NCI-H1092 (cell line): ENCODE measurements at places on chromosomes 12 and 14.

- peak; percentile 7 for DNase-seq
These were observed 400.9 kb upstream of the PDE3A start for GRCh38 chr12:19967431-19967830.

DNA sequence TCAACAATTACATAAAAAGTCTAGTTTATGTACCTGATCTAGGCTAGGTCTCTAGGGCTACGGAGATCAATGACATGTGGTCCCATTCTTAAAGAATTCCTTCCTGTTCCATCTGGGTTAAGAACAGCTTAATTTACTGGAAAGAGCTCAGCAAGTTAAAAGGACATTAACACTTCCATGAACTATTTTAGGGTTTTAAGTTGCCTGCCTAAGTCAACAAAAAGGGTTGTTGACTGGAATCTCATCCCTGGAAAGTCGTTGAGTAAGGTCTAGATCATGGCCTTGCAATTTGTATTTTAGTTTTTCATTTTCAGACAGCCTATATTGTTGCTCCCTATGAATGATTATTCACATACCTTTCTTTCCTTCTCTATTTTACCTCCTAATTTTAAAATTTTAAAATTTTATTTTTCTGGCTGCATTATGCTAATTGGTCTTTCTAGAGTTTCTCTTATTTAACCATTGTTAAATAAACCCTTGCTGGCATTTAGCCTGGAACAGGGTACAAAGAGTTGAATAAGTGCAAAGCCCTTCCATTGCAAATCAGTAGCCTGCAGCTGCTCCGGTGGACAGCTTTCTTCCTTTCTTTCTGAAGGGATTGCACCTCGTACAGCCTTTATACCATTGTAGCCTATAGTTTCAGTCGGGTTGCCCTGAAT, 66.3 kb downstream of the VRK1 start:
- peak; percentile 40 for DNase-seq

DNA sequence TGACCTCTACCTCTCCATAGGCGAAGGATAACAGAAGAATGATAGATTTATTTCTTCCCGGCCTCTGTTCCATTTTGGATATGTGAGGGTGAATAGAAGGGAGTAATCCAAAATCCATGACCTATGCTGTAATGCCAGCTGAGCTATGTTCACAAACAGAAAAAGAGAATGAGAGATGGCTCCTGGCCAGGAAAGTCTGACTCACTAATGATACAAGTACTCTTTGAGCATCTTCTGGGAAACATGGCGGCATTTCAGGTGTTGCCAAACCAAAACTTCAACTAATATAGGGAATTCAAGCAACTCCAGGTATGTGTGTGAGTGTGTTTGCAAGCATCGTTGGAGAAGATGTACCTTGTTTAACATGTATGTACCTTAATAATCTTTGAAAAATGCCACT, 55.1 kb downstream of the MED13L start:
- peak; percentile 1 for DNase-seq

GRCh38 chr12:96497855-96498254, 8.5 kb downstream of the CFAP54 start:
- DNase-seq, result no peak

DNA sequence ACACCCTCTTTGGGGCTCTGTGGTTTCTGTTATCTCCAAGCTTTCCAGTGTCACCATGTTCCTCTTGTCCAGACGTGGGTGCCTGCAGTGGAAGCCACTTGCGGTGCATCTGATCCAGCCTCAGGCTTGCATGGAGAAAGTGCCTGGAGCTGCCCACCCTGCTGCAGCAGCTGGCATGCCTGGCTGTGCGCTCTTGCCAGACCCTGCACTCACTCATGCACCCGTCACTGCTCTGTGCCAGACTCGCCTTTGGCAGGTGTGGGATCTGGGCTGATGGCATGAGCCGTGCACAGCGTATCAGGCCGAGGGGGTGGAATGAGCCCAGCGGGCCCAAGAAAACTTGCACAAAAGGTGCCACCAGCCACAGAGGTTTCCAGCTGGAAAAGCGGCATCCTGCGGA, 105.1 kb downstream of the MNAT1 start:
- no peak for DNase-seq

GRCh38 chr12:31890295-31891285, 68.6 kb upstream of the RESF1 start:
- DNase-seq, result no peak

GRCh38 chr12:116320791-116321217, 43.3 kb upstream of the MED13L start:
- DNase-seq, result no peak

- DNase-seq, result no peak
These were observed 27.3 kb downstream of the ZC3H14 start for GRCh38 chr14:88590173-88590572.

- DNase-seq, result no peak
These were observed 118.1 kb upstream of the OR4E1 start for GRCh38 chr14:21791749-21792148.

DNA sequence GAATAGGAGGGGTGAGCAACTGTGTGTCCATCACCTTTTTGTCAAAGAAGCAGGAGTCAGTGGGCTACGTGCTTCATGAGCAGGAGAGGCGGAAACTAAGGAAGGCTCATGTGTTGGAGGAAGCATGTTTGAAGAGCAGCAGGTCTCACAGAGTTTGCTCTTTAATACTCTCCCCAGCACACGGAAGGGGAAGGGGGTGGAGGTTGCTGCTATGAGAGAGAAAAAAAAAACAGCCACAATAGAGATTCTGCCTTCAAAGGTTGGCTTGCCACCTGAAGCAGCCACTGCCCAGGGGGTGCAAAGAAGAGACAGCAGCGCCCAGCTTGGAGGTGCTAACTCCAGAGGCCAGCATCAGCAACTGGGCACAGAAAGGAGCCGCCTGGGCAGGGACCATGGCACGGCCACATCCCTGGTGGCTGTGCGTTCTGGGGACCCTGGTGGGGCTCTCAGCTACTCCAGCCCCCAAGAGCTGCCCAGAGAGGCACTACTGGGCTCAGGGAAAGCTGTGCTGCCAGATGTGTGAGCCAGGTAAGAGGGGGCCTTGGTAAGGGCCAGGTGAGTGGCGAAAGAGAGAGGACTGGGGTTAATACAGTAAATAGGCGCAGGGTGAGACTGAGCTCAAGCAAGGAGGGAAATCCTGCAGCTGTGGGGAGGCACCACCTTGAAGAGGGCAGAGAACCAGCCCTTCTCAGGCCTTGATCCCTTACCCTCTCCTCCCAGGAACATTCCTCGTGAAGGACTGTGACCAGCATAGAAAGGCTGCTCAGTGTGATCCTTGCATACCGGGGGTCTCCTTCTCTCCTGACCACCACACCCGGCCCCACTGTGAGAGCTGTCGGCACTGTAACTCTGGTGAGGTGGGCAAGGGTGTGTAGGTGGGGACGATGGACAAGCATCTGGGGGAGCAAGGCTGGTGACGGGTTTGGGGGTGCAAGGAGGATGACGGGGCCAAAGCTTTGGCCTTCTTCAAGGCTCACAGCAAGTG, at the start of gene CD27:
Gene CD27 (plus strand): TSS at position 252 of the 985 bp plus-strand sequence. CDS start 141 bp downstream, at position 393.
- no peak for DNase-seq

- DNase-seq, result no peak
These were observed 12.7 kb upstream of the SLC2A3 start for GRCh38 chr12:7948589-7949260.

DNA sequence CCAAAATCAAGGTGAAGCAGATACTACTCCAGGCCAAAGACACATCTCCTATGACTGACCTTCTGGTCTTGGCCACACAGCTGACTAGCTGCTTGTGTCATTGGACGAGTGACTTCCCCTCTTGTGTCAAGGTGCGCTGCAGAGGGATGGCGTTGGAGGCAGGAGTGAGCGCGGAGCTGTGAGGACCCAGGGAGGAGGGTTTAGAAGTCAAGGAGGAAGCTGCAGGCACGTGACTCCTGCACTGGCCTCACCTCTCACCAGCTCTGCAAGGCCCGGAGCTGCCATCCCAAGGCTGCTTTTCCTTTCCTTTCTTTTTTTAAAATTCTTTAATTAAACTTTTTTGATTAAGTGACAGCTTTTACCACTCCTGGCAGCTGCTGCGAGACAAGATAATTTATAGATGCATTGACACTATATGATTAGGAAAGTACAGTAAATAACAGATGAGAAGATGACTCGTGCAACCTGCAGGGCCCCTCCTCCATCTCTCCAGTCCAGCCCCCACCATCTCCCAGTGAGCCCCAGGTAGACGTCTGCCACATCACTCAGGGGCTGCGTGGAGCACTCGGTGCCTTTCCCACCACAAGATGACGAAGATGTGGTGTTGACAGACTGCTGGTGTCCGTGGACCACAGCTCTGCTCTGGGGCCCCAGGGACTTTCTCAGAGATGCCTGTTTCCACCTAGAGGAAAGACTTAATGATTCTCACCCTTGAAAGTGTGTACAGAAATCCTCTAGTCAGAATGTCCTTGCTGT, 350.6 kb downstream of the CACNA1C start:
- DNase-seq, result no peak

GRCh38 chr12:72790273-72790672, 518.1 kb downstream of the TRHDE start:
- no peak for DNase-seq

DNA sequence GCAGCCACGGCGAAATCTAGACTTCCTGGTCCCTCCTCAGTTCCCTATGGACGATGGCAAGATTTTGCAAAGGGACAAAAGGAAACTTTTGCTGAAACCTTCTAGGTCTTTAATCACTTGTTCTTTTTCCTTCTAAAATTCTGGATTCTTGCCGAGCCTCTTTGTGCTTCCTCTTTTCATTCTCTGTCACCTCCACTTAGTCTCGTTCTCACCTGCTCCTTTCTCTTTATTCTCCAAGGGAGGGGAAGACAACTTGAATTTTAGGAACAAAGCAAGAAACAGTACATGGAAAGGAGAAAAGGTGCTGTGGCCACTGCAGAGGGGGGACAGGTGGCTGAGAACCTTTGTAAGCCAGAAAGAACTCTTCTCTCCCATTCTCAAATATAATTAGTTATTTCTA, 194.8 kb downstream of the CACNA1C start:
- DNase-seq, result no peak

GRCh38 chr12:102436867-102437266, 43.5 kb downstream of the IGF1 start:
- no peak for DNase-seq

GRCh38 chr14:60488175-60488574, 2.3 kb upstream of the C14orf39 start:
- DNase-seq, result no peak

GRCh38 chr12:96986883-96987523, 79.9 kb downstream of the NEDD1 start:
- DNase-seq, result peak; percentile 52

DNA sequence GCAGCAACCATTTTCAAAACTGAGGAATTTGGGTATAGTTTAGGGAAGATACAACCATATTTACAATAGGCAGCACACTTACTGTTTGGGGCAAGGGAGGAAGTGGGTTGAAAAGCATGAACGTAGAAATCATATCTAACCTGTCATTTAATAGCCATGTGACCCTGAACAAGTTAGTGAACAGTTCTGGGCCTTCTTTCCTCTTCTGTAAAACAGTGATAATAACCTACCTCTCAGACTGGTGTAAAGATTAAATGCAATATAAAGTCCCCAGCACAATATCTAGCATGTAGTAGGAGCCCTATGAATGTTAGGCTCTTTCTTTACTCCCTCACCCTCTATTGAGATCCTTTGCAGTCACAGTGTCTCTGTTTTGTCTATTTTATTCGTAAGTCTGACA, 33.5 kb downstream of the A2ML1 start:
- no peak for DNase-seq

- DNase-seq, result no peak
These were observed 235.2 kb downstream of the BCL11B start for GRCh38 chr14:99036611-99037293.

GRCh38 chr12:52439845-52440244, 5.7 kb upstream of the KRT75 start:
- DNase-seq, result no peak

DNA sequence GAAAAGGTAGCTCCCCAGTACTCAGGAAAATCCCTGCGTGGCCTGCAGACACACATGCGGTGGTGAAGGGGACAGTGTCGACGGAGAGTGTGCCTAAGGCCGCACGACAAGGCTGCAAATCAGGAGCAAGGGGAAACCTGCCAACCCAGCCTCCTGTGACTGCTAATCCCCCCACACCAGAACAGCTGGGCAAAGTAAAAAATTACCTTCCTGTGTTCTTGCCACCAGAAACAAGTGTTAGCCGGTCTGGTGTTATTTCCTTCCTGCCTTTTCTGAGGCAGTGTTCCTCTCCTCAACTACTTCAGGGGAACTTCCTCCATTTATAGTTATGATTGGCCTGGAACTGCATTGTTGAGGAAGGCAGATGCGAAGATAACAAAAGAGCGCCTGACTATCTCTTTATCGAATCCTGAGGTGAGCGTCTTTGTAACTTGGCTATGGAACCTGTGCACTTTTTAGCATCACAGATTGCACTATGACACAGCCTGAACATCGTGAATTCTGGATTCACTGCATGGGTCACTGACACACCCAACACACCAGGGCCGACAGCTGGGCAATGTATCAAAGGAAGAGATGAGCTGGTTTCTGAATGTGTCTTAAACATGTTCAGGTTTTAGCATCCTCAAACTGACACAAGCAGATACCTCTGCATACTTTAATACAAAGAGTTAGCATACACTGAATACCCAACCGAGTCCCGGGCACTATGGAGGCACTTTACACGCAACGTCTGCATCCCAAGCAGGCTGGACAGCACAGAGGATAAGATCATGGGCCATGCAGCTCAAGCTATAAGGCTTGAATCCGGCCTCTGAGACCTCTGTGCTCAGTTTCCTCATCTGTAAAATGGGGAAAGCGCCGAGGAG, 28.9 kb downstream of the SLC15A4 start:
- DNase-seq, result no peak

- DNase-seq, result no peak
These were observed 19.7 kb downstream of the SLC41A2 start for GRCh38 chr12:104938371-104938770.

- no peak for DNase-seq
These were observed 42.1 kb upstream of the CFAP54 start for GRCh38 chr12:96447256-96447655.

GRCh38 chr14:103548463-103549351, 13.8 kb downstream of the BAG5 start:
- no peak for DNase-seq

DNA sequence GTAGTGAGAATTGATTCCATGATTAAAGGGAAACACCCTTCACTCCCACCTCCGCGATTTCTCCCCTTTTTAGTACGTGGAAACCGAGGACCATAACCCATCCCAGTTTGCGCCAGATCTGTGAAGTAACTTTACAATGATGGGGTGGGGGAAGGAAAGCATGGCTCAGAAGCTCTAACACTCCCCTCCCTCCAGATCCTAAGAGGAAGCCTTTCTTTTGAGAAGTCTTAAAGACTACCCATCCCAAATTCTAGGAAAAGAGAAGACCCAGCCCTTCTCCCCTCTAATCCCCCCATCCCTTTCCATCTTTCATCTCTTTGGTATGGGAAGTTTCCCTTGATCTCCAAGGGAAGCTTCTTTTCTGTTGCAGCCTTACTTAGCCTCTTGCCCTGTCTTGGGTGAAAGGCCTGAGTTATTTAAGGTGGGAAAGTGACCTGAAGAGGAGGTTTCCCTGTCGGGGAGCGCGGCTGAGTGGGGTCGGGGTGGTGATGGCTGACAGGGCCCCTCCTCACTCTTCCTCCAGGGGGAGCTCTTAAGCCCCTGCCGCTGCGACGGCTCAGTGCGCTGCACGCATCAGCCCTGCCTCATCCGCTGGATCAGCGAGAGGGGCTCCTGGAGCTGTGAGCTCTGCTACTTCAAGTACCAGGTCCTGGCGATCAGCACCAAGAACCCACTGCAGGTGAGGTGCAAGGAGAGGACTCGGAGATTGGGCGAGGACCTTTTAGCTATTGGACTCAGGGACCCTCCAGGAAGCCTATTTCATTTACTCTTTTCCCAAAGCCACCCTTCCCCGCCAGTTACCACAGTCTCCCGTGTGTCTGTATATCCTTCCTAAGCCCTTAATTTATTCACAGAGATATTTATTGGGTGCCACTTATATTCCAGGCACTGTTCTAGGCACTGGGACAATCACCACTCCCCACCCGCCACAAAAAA, 1.8 kb downstream of the MARCHF9 start:
- DNase-seq, result no peak

- no peak for DNase-seq
These were observed 68.8 kb downstream of the EXOC5 start for GRCh38 chr14:57199921-57200320.
